ENCODE measurements at places on chromosomes 5 and 9.

DNA sequence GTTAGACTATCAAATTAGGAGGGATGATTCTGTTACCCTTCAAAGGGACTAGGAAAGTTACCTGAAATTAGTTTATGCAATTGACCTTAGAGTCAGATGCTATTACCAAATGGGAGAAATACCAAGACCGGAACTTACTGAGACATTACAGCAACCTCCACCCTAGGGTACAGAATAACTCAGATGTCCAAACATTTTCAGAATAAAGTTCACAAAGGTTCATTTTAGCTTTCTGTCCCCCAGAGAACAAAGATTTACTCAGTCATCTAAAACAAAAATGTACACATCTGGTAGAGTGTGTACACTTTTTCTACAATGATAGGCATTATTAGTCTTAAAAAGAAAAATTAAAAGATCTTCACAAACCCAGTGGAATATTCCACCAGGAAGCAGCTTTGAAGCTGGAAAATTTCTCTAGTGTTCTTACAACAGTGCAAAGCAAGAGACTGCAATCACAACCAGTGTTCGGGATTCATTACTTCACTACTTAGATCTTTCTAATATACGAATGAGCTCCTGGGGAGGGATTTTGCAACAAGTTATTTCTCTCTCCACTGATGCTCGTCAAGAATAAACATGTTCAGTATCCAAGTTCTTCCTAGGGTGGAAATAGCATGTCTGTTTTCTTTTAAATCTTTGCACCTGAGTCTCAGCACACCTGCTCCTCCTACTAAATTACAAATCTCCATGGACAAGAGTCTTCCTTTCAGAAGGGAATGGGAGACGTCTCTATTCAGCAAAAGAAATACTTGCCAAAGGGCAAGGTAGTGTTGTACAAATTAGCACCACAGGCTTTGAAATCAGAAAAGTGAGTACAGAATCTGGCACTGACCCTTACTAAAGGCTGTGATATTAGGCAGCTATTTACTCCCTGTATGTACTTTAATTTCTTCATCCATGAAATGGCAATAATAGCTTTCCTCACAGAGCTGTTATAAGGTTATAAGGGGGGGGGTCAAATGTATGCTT, 8.8 kb downstream of the ETF1 start:
- DNase-seq, result no peak

GRCh38 chr5:12985142-12985541, 959.3 kb downstream of the DNAH5 start:
- DNase-seq, result no peak

DNA sequence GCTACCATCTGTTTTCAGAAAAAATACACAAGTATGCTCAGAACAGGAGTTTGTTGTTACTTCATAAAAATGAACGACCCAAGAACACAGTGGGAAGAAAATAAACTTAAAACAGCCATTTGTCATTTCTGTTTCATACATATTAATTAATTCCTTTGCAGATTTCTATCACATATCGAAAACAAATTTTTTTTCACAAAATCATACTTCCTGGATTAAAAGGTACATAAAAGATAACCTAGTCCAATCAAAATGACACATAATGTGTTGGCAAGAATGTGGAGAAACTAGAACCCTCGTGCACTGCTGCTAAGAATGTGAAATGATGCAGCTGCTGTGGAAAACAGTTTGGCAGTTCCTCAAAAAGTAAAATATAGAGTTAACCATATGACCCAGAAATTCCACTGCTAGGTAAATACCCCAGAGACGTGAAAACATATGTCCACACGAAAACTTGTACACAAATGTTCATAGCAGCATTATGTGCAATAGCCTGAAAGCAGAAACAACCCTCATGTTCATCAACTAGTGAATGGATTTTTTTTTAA, 46.0 kb downstream of the MYO10 start:
- DNase-seq, result no peak

- no peak for DNase-seq
Measured at GRCh38 chr5:130777794-130778193, 387.3 kb downstream of the HINT1 start.

DNA sequence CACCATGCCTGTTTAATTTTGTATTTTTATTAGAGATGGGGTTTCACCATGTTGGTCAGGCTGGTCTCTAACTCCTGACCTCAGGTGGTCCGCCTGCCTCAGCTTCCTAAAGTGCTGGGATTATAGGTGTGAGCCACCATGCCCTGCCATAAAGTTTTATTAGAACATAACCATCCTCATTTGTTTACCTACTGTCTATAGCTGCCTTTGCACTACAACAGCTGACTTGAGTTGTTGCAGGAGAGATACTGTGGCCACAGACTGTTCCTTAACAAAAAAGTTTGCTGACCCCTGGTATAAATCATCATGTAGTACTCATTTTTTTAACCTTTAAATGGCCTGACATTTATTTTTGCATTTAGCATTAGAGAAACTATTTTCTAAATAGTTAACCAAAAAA, 31.7 kb downstream of the SNX30 start:
- no peak for DNase-seq

All from coronary artery (tissue), 2 donors.